ENCODE measurements at places on chromosomes 5 and 9.

DNA sequence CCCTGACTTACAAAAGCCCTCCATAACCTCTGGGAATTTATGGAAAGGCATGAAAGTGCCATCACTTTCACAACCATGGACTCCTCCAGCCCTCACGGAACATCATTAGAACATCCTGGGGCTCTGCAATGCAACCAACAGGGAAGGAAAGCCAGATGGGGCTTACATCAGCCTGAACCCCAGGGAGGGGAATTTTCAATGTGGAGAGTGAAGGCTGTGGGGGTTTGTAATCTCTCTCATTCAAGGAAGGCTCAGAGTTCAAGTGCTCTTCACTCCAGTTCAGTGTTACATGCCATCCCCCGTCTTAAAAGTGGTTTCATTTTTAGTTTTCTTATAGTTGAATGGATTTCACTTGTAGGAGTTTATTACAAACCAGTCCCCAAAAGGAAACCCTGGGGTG, 5.7 kb downstream of the SPRY4 start:
- no peak for DNase-seq

- DNase-seq: no peak
These were observed 71.1 kb downstream of the PRKACG start for GRCh38 chr9:68942790-68943189.

GRCh38 chr5:142324136-142324870, 518 bp downstream of the SPRY4 start:
- DNase-seq: no peak

DNA sequence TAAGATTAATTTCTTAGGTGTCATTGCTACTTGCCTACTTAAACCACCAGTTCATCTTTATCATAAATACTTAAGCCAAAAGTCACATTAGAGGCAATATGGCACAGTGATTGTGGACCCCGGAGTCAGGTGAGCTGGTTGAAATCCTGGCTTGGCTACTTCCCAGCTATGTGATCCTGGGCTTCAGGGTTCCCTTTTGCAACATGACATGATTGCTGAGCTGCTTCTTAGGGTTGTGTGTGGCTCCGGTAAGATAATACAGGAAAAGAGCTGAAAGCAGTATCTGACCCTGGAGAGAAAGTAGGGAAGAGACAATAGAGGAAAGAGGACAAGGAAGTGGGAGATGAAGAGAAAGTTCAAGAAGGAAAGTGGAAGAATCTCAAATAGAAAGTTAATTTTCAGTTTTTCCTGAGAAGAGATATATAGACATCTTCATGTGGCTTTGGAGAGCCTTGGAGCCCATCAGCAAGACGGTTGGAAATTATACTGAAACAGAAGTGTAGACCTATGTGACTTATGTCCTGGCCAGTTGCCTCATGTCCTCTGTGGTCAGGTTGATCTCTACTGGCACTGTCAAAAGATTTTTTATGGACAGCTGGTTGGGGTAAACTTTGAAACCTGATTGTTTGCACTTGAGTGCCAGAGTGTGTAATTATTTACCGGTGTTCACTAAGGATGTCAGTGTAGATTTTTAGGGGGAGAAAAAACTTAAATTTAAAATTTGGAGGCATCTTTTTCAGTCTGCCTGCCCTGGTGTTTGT, 93.2 kb downstream of the GHR start:
- no peak for DNase-seq

DNA sequence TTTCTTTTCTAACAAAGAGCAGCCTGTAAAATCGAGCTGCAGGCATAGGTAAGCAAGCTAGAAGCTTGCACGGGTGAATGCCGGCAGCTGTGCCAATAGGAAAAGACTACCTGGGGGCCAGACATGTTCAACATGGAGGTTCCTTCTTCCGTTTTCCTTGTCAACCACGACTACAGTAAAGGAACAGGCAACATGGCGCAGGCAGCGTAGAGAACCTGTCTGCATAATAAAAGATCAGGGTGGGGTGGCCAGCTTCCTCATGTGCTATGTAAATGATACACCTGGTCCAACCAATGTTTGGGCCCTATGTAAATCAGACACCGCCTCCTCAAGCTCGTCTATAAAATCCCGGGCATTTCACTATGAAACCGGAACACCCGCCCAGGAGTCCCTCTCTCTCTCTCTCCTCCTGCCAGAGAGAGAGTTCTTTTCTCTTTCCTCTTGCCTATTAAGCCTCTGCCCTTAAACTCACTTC, 103.8 kb upstream of the LIFR start:
- DNase-seq: no peak

DNA sequence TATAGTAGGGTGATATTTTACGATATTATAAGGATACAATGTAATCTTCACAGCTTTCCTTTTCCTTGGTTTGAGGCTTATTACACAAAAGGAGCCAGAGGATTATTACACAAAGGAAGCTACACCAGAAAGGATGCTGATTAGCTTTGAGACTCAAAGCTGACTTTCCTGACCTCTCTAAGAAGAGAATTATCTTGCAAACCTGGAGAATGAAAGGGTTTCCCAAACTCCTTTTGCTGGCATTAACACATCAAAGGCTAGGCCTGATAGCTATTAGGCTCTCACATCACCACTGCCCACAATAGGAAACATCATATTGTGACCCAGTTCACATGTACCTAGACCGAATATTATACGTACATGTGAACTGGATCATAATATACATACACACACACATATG, 34.2 kb upstream of the CHD1 start:
- no peak for DNase-seq
